ENCODE measurements at places on chromosomes 6 and 20.

DNA sequence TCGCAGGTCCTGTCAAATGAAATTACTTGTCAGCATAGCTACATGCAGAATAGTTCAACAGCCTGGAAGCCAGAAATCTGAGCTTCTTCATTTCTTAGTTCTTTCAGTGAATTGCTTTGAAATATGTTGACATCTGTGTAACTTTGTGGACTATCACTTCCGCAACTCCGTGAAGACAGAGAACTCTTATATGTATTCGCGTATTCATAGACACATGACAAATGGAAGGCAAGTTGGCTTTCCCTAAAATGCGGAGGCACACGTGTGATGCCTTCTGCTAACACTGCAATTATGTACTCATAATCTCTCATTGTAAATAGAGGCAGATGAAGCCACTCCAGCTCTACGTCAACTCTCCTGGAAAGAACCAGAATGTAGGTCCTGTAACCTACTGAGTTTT, 701.5 kb downstream of the PRKN start:
- DNase-seq, result no peak

DNA sequence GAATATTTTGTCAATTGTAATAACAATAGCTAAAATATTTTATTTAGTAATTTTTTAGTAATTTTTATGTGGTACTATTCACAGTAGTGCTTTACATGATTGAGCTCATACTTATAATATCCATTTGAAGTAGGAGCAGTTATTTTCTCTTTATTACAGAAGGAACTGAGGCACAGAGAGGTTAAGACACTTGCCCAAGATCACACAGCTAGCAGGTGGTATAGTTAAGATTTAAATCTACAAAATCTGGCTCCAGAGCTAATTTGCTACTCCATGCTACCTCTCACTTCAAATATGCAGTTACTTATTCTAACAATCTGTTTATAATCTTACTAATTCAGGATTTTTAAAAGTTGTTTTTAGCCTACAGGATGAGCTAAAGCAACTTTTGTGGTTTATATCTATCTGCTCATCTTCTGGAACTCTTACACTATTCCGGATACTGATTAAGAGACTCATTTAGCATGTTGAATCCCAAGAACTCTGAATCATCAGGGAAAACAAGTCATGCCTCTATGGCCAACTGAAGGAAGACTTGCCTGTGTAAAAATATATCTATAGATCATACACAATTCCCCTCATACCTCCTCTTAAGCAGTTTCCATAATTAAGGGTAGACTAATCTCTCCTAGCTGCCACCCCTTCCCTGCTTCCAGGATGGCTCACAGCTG, 324.2 kb downstream of the UBE3D start:
- no peak for DNase-seq

- no peak for DNase-seq
These were observed 182.7 kb upstream of the CCN2 start for GRCh38 chr6:132133736-132134445.

GRCh38 chr6:36947570-36948351, 6.8 kb upstream of the PI16 start:
- DNase-seq, result no peak
